ENCODE measurements at places on chromosomes 6 and 20.
A peak's percentile ranks its signal among the peaks of the same experiment; 100 is the strongest.

GRCh38 chr6:31888276-31889258 lies 8.9 kb downstream of the EHMT2 start:
- DNase-seq, result peak; percentile 89

GRCh38 chr20:9051508-9051907 lies 17.4 kb upstream of the PLCB4 start:
- DNase-seq, result no peak

GRCh38 chr6:56803594-56803993 lies 151.3 kb upstream of the BEND6 start:
- no peak for DNase-seq

GRCh38 chr20:38545771-38546170 lies 35.2 kb upstream of the ADIG start:
- DNase-seq, result no peak

DNA sequence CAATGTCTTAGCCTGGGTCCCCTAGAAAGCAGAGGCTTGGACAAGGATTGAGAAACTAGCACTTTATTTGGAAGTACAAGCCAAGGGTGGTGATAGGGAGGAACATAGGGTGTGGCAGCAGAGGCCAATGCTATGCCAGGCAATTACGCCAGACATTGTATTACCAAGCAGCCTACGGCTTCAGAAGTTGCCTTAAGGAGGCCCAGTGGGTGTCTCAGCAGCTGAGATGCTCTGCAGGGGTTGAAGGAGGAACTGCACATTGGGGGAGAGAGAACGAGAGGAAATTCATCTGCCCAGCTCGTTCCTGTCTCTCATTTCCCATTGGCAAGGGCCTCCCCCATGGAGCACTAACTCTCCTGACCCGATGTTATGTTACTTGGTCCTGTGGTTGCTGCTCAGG lies 859 bp downstream of the C20orf202 start:
- DNase-seq, result no peak

DNA sequence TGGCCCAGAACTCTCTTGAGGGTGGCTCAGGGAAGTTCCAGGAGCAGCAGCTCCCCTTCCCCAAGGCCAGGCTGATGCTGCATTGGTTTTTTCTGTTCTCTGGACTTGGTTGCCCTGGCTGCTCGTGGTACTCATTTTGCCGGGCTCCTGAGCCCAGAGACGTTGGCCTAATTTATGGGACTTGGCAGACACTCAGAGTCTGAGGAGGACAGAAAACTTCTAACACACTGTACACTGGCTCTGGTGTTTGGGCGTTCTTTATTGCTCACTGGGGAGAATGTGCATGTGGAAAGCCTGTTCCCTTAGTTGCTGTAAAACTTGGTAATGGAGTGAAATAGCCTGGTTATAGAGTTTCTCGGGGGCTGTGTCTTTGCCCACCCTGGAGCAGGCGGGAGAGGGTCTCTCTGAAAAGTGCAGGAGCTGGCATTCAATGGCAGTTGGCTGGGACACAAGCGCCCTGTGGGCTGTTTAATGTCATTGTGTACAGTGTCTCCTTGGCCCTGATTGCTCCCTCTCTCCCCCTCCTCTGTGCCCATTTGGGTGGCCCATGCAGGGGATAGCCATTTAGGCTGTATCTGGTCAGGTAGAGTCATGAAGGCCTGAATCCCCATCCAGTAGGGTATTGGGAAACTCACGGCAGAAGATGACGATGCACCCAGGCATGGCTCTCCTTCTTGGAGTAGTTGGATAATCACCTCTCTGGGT lies 109.3 kb downstream of the CDC5L start:
- DNase-seq, result no peak

DNA sequence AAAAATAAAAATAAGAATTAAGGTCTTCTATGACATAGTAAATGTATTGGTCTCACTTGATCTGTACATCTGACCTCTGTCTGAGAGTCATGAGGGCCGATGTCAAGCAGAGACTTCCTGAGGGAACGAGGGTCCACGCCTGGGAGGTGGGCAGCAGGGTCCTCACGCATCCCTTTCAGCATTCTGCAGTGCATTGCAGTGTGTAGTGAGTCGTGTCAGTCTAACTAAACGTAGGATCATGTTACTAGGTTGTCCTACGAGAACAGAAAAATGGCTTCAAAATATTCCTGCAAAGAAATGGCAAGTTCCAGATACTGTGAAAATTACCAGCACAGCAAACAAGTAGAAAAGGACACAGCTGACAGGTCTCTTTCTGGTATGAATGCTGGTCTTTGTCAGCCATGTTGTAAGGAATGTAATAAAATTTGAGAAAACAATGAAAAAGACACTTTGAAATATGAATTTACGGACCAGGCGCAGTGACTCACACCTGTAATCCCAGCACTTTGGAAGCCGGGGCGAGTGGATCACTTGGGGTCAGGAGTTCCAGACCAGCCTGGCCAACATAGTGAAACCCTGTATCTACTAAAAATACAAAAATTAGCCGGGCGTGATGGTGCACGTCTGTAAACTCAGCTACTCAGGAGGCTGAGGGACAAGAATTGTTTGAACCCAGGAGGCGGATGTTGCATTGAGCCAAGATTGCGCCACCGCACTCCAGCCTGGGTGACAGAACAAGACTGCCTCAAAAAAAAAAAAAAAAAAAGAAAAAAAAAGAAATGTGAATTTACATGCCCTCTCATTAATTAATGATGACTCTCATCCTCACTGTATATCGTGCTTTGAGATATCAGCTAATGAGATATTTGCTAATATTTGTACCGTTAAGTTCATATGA lies 2.4 kb upstream of the AHCY start:
- DNase-seq, result no peak

DNA sequence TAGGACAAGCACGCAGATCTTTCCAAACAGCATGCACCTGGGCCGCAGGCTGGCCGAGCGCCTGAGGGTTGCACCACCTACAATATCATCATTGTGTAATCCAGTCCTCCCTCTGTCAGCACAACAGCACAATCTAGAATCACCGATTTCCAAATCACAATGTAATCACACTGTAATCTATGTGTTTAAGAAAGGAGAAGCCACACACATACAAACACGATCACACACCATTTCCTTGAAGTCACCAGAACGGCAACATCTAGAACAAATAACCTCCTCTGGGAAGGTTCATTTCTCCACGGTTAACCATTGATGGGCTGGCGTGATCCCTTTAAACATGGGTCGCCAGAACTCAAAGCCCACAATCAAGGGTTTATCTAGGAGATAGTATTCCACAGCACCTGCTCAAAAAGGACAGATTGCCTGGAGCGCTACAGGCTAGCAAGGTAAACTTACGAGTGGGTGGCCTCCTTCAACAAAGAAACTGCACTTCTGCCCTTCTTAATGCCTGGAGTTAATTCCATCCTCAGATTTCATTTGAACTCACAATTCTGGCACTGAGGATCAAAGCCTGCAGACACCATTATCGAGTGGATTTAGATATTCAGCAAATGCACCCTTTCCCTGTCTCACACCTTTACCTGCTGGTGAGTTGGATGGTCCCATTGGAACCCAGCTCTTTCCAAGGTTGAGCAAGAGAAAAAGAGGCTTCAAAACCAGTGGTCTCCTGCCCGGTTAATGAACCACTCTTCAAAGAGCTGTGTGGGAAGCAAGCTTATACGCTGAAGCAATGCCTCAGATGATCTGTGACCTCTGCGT lies 83.8 kb upstream of the FOXQ1 start:
- DNase-seq, result no peak

- no peak for DNase-seq
Observed at GRCh38 chr6:100366419-100366818, 98.3 kb downstream of the SIM1 start.

DNA sequence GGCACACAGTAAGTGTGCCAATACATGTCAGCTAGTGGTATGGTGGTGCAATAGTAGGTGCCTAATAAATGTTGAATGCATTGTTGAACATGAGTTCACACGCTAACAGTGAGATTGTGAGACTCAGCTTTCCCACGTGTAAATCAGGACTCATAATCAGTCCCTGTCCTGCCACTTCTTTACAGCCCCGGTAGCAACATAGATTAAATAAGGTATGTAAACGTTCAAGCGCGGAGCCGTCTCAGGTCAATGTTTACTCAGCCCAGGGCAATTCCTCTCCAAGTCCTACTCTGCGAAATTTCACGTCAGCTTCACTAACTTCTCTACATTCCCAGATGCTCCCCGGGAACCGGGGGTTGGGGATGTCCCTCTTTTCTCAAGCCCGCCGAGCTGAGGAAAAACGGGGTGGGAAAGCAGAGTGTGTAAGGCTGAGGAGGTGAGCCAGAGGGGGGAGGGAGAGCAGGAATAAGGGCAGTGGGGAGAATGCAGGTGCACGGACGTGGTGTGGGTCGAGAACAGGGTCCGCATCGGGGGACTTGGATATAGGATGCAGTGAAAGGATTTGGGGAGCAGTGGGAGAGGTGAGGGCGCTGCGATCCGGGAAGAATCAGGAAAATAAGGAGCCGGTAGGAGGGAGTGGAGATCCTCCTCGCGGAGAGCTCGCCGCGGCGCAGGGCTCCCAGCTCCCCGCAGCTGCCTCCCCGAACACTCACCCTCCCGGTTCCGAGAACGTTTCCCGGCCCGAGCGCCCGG lies 544 bp upstream of the TP53INP2 start:
- no peak for DNase-seq

DNA sequence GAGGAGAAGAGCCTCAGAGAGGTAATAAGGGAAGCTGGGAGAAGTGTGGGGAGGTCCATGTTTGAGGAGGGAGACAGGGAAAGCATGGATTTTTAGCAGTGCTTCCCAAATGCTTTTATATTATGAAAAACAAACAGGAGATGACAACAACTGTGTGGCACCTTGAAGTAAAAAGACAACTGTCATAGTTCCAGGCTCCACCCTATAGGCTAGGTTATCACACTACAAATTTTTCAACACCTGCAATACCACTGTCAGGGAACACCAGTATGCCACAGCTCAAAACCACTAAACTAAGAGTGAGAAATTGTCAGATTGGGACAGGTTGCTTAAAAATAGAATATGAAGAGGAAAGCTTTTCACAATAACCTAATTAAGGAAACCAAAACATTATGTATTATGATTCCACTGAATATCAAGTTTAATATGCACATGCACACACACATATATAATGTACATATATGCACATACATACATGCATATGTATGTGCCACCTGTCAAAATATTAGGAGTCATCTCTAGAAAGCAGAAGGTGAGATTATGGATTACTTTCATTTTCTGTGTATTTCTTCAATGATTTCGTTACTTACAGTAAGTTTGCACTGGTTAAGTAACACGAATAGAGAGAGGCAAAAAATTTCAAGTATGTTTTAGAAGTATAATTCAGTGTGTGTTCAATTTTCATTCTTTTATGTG lies 261.2 kb downstream of the PTPRK start:
- DNase-seq, result no peak

GRCh38 chr20:834151-834746 lies 734 bp downstream of the FAM110A start:
- DNase-seq, result no peak

DNA sequence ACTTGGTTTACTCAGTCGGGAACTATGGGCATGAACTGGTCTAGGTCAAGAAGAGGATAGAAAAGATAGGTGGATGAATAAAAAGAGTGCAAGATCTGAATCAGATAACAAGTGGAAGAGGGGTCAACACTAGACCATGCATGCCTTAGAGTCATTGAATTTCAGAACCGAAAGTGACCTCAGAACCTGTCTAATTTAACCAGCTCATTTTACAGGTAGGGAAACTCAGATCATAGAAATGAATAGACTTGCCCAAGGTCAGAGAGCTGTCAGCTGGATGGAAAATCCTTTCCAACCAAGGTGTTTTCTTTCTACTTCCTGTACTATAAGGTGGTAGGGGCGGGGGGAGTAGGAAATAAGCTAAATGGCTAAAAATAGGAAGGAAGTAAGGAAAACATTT lies 121.4 kb upstream of the ADGRF1 start:
- DNase-seq, result no peak

GRCh38 chr6:46370622-46371021 lies 120.6 kb downstream of the RCAN2 start:
- no peak for DNase-seq

- no peak for DNase-seq
Observed at GRCh38 chr20:22921595-22922421, 113.3 kb upstream of the SSTR4 start.

- no peak for DNase-seq
Observed at GRCh38 chr6:854406-855118, 161.6 kb upstream of the EXOC2 start.

DNA sequence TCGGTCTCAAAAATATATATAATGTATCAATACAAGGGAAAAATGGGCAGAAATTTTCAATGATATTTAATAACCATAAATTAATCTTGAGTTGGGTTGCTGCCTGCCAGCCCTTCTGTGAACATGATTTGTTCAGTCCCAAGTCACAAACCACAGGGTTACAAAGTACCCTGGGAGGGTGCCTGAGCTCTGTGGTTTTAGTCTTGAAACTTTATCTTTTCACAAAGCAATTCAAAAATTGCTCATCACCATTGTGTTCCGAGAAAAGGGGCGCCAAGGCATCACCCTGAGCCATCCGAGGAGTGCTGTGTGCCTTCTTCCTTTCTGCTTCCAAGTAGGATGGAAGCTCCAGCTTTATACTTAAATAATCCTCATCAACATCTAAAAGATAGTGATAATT lies 141.6 kb upstream of the AKAP12 start:
- DNase-seq, result no peak

DNA sequence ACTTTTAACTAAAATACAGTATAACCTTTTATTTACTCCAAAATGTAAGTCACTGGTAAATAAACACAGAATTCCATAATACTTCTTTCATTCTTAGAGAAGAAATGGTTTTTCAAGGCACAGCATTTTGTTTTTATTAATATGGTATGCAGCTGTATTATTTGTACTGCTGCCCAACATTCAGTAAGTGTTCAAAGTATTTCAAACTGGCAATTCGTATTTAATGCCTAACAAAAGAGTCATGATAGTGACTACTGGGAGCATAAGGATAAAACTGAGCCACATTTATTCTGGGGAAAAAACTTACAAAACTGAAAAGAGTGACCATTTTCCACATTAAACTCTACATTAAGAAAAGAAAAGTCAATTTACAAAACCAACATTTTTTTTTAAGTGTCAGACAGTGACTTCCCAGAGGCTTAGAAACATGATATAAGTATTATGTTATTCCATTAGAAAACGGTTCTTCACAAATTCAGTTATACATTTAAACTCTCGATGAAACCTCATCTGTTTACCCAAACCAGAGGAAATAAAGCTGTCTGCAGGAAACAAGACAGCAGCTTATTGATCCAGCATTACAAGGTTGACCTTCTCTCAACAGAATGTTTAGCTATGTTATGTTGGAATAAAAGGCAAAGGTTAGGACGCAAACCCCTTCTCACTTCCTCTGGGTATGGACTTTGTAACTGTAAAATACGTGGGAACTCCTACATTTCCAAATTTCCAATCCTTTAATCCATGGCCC lies 24.3 kb downstream of the EPB41L2 start:
- no peak for DNase-seq

- no peak for DNase-seq
Observed at GRCh38 chr20:60361761-60362395, 403.7 kb downstream of the CDH26 start.

GRCh38 chr6:25017486-25017885 lies 81.7 kb upstream of the RIPOR2 start:
- no peak for DNase-seq

Data from H1 (cell line).